Activated CD4-positive, alpha-beta T cell treated with anti-CD3 and anti-CD28 coated beads, Interleukin-2, amount 50 U/mL, for 48 hours (primary cell): ENCODE measurements at places on chromosomes 7 and 10.

DNA sequence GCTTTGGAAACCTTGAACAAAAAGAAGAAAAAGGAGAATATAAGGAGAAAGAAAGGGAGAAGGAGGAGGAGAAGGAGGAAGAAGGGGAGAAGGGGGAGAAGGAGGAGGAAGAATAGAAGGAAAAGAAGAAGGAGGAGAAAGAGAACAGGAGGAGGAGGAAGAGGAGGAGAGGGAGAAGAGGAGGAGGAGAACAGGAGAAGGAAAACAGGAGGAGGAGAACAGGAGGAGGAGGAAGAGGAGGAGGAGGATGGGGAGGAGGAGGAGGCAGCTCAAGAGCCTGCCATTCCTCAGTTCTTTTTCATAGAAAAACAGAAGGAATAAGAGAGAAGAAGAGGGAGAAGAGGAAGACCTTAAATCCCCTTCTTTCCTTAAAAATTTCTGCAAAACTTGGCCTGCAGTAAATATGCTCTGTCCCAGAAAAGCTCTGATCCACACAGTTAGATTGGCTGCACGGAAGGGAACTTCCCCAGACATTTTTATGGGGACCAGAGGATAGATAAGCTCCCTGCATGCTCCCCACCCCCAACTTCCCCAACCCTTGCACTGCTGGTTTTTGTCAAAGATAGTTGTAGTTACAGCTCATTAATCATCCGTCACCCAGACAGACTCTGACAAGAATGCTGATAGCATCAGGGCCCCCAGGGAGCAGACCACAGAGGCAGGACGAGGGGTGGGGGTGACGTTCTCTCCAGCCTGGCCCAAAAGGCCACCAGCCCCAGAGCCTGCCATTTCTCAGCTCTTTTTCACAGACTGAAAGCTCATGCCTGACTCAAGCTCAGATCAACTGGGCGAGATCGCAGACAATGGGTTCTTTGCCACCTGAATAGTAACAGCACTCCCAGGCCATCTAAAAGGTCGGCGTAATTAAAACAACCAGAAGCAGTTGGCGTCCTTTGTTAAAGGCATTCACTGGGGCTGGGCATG is 34.5 kb upstream of the LYZL1 start:
- no peak for DNase-seq

DNA sequence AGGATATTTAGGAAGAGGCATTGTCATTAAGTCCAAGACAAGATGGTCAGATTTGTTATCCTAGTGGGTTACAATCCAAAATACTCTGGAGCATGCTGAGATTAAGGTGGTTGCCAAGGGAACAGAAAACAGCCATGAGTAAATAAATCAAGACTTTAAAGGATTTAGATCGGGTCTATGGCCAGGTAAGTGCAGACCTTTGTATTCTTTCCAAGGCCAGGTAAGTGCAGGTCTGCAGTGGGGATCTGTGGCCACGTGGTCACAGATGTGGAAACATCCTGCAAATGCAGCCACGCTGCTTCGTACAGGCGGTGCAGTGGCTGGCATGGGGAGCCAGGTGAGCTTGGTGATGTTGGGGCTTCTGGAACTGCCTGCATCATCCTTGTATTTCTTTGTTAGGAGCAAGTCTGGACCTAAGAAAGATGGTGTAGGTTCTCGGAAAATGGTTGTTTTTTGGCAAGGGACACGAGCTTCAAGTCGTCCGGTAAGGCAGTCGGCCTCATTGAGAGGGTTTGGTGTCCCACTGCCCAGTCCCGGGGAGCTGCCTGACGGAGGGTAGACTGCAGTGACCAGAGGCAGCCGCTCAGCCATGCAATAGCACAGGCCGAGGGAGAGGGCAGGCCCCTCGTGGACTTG is 21.8 kb downstream of the ZNF775 start:
- DNase-seq: no peak

DNA sequence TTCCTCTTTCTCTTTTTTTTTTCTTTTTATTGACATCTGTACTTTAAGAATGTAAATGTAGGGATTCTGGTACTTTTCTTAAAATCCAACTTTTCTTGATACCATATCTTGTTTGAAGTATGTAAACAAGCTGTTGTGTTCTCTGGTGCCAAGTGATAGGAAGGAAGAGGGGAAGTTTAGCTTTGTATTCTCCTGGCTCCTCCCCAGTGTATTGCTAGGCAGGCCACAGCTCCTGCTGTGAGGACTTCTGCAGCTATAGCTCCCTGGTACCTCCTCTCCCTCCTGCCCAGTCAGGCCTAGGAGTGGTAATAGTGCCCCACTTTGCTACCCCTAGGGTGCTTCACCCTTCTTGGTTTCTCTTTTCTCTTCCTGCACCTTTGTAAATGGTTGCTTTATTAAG is 45.3 kb upstream of the SP8 start:
- no peak for DNase-seq

- DNase-seq: no peak
Measured at GRCh38 chr7:90869335-90869734, 273.2 kb downstream of the CDK14 start.

DNA sequence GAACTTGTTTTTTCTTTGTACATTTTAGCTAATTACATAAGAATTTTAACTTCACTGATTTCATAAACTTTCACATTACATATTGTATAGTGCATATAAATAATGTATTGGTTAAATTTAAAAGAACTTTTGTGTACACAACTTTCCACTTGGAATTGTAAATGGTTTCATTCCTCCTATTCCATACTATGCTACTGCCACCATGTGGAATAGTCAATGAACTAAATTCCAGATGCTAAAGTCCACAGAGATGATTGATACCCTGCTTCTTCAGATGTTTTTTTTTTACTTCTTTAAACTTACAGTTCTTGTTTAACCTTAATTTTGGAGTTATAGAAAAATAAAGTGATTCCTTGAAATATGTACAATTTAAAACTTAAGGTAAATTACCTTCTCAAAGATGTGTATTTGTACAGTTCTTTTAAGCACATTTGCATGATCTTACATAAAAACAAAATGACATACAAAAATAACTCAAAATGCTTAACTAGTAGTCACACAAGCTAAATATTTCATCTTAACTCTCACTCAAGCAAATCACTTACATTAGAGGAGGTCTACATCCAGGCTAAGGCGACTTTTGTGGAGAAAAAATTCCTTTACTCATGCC is 247.6 kb upstream of the HGF start:
- no peak for DNase-seq

DNA sequence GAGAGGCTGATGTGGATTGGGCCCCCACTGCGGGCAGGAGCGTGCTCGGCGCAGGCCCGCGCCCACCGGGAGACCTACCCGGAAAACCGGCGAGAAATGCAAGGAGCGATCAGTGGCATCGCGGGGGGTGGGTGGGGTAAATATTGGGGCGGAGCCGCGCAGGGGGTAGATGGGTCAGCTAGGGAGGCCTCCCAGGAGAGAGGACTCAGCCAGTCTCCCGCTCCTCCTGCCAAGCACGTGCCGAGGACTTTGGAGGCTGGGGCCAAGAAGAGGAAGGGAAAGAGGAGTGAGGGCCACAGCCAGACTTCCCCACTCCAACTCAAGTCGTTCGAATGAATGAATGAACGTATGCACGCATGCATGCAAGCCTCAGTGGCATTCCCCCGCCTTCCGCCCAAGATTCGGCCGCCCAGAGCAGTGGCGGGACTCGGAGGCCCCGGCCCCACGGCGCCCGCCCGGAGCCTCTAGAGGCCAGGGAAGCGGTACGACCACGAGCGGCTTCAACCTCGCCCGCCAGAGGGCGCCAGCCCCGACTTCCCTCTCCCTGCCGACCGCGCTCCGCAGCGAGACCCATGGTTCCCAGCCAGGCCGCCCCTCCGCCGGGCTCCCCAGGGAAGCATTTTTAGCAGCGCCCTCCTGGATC is 3.6 kb downstream of the NPM3 start:
- DNase-seq: peak; percentile 92

DNA sequence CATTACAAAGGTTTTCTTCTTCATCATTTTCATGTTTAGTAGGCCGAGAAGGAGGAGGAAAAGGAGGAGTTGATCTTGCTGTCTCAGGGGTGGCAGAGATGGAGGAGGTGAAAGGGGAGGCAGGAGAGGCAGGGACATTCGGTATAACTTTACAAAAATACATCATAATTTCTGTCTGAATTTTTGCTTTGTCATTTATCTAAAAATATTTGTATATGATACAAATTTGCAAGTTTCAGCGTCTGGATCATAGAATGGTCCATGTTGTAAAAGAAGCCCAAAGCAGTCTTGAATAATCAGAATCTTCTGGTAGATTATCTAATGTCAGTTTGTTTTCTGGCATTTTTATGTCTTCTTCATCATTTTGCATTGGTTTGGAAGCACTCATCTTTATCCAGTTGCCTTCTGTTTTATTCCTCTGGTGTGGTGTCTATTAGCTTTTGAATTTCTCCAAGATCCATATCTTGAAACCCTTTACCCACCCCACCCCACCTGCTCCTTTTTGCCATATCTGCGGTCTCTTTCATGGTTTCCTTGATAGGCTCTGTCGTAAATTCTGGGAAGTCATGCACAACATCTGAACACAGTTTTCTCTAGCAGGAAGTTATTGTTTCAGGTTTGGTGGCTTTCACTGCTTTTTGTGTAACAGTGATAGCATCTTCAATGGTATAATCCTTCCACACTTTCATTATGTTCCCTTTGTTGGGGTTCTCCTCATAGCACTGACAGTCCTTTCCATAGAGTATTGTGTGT is 95.0 kb downstream of the ST7 start:
- no peak for DNase-seq

- DNase-seq: peak; percentile 3
Measured at GRCh38 chr7:78510580-78511188, 712.1 kb downstream of the PHTF2 start.

DNA sequence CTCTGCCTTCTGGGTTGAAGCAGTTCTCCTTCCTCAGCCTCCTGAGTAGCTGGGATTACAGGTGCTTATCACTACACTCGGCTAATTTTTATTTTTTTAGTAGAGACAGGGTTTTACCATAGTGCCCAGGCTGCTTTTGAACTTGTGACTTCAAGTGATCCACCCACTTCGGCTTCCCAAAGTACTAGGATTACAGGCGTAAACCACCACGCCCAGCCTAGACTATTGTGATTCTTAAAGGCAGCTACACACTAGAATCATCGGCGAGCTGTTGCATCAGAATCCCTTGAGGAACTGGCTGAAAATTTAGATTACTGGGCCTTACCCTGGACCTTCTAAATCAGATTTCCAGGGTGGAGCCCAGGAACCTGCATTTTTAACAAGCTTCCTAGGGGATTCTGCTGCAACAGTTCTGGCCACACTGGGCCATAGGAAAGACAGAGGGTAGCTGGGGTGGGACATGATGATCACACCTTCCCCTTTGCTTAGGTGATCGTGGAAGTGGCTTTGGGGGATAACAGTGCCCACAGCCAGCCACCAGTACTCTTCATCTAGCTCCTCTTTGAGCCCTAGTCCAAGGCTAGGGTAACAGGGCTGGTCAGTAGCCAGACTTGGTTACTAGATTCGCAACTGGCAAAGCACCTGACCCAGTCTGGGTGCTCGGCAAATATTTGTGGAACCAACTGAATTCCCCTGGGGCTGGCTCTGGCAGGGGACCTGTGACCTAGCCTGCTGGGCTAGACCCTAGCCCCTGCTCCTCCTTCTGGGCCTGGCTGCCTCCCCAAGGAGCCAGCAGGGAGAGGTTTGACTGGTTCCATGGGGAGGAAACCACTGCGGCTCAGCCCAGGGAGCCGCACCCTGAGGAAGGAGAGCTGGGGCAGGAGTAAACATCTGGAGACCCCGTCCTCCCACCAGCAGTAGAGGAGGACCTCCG is 67.1 kb upstream of the DUSP5 start:
- no peak for DNase-seq

DNA sequence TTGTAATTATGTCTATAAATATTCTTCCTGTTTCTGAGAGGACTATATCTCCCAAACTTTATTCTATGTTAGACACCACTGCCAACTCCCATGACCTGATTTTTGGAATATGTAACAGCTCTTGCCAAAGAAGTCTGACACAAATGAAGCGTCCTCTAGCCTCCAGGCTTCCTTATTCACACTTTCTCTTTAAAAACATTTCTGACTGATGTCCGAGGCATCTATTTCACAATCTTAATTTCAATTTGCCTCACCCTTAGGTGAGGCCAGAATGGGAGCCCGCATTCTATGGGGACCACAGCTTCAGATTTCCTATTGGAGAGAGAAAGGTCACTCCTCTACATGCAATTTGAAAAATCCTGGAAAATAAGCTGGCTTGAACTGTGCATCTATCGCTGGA is 873.2 kb downstream of the GATA3 start:
- DNase-seq: no peak

GRCh38 chr10:80144696-80145131 is 12.2 kb downstream of the PLAC9 start:
- DNase-seq: peak; percentile 31

GRCh38 chr10:31702005-31702404 is 226.6 kb downstream of the ARHGAP12 start:
- DNase-seq: no peak

DNA sequence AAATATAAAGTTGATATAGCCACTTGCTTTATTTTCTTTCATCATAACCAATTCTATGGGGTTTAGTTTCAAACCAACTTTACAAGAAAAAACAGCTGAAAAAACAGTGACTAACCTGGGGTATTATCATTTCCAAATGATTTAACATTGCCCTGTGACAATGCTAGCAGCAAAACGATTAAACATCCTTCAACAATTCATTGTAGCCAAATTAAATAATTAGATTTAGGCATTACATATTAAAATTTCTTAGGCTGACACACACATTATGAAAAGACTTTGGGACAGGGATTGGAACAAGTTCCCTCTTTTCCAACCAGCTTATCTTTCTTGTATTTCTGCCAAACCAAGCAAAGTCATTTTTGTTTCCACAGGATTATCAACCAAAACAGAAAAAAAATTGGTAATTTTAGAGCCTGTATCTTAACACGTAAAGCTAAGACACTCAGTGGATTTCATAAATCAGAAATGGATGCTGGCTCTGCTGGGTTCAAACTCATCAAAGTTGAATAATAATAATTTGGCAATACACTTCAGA is 84.0 kb downstream of the SEMA3D start:
- no peak for DNase-seq

DNA sequence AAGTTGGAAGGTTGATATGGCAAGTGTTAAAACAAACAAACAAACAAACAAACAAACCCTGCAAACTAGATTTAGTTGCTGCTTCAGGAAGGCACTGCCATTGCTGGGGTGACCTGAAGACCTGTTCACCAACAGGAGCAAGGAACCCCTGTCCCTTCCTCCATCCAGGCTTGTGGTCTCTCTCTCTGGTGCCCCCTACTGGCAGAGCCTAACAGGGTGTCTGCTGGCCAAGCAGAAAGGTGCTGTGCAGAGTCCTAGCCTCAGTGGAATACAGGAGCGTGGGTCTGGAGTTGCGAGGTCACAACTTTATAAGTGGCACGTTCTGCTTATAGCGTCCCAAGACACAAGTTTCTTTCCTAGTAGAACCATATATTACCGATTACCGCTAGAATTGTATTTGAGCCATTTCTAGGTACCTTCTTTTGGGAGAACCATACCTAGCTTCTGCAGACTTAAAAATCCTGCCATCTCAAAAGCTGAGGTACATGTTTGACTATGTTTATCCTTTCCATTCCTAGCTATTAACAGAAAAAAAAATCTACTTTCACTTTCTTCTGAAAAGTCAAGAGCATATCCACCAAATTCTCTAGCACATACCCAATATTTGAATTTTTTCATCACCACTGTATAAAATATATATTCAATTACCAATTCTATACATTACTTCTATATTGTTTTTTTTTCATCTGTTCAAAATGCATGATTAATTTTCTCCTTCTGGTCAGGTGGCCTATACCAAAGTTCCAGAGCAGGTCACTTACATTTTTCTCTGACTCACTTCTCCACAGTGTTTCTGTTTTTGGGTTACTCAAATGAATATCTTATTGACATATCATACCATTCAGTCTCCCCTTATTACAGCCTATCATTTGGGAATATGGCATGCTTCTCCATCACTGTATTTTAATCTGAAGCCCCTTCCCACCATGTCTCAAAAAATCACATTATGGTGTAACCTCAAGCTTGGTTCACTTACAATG is 29.1 kb upstream of the CALD1 start:
- DNase-seq: peak; percentile 78

GRCh38 chr10:98673171-98673782 is 226.5 kb upstream of the HPS1 start:
- no peak for DNase-seq
